ENCODE measurements at places on chromosomes 11 and 22. TPM values are rescaled to one million over a fixed set of nuclear protein-coding genes. Genes with fewer than 3 reads are reported as not detected.

MMP8 gene
- not detected for total RNA-seq

ADAMTS15 gene
- total RNA-seq: 0.04 TPM

LMO2 gene
- total RNA-seq: 87.3 TPM

PDHX gene
- total RNA-seq: 41.3 TPM

MARK2 gene
- total RNA-seq: 43.5 TPM

AMOTL1 gene
- total RNA-seq: 35.4 TPM

OR52E8 gene
- total RNA-seq: not detected

KRTAP5-1 gene
- not detected for total RNA-seq

SORL1 gene
- total RNA-seq: 0.60 TPM

NXPE4 gene
- not detected for total RNA-seq

ANGPTL5 gene
- total RNA-seq: not detected

B4GALNT4 gene
- 37.1 TPM for total RNA-seq

APOL4 gene
- total RNA-seq: 9.8 TPM

SAA2 gene
- 4.6 TPM for total RNA-seq

DNAJC4 gene
- 31.8 TPM for total RNA-seq

DKK3 gene
- total RNA-seq: 0.38 TPM

DDX25 gene
- total RNA-seq: not detected

TMEM134 gene
- total RNA-seq: 19.2 TPM

KRTAP5-2 gene
- total RNA-seq: not detected

HEPACAM gene
- total RNA-seq: not detected

SLC22A9 gene
- total RNA-seq: not detected

MMP27 gene
- total RNA-seq: not detected

INSC gene
- total RNA-seq: not detected

FIBIN gene
- not detected for total RNA-seq
